ENCODE measurements at places on chromosomes 2 and 18.

DNA sequence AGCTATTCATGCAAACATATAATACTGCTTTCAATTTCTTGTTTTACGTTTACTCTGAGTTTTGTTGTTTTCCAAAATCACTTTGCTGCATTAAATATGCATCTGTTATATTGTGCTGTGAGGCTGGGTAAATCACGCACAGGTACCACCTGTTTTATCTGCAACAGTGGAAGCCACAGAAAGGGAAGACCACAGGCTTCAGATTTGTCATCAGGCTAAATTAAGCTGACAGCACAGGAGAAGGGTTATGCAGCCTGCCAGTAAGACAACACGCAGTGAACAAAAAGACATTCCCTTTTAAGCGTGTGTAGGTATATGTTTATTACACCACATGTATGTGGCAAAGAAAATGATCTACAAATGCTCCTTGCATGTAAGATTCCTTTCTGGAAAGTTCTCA, 38.2 kb downstream of the ZNF516 start:
- DNase-seq: no peak

- DNase-seq: no peak
Observed at GRCh38 chr2:4973973-4974372, 718.2 kb upstream of the SOX11 start.

- no peak for DNase-seq
Observed at GRCh38 chr18:77157312-77157711, 24.7 kb upstream of the MBP start.

DNA sequence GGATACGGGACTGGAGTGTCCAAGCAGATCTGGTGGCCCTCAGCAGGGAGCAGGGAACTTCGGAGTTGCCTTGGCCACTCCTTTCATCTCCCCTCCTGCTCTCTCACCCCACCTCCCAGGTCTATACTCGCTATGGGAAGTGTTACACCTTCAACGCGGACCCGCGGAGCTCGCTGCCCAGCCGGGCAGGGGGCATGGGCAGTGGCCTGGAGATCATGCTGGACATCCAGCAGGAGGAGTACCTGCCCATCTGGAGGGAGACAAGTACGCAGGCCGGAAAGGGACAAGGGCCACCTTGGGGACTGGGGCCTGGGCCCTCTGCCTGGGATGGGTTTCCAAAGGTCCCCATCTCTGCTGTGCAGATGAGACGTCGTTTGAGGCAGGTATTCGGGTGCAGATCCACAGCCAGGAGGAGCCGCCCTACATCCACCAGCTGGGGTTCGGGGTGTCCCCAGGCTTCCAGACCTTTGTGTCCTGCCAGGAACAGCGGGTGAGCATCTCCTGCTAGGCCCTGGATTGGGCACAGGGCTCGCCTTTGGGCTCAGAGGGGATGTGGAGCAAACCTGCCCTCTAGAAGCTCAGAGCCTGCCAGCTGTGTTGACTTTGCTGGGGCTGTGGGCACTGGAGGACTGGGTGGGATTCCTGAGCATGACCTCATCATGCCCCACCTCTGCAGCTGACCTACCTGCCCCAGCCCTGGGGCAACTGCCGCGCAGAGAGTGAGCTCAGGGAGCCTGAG, 11.8 kb downstream of the CHPF start:
- no peak for DNase-seq

DNA sequence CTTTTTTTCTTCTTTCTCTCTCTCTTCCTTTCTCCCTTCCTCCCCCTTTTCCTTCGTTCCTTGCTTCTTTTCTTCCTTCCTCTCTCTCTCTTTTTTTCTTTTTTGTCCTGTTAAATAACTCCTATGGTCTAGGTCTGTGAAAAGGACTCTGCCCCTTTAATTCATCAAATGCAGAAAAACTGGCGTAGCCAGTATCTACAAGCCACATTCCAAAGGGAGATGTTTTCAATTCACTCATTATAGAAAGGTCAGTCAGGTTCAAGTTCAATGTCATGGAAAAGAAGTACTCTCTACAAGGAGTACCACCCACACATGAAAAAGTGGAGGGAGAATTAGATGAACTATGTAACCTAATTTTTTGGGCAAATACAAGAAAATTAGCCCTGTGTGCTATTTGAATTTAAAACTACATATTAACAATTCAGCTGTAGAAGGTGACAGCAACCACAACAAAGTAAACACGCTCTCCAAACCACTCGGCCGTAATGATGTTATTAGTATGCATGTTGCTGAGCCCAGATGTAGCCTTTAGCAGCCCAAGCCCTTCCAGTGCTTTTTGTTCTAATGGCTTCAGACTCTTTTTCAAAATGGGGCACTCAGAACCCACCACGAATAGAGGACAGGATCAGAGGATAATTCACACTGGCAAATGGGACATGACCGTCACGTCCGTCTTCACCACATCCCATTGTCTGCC, 735.4 kb upstream of the FANCL start:
- no peak for DNase-seq

- DNase-seq: no peak
Observed at GRCh38 chr2:58876126-58876525, 635.0 kb upstream of the FANCL start.

DNA sequence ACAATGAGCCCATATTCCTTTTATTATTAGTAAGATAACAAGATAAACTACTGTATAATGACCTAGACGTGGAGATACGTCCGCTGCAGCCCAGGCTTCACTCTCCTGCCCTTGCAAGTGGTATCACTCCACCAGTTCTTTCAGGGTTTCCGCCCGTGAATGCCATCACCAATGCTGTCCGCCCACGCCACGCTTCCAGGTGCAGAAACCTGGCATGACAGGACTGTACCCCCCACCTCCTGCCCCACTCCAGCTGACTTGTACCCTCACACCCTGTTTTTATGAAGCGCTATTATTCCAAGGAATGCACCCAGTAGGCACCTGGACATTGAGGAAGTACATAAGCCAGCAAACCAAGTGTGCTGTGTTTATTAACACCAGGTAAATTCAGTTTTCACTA, 79.8 kb downstream of the MYT1L start:
- DNase-seq: no peak

DNA sequence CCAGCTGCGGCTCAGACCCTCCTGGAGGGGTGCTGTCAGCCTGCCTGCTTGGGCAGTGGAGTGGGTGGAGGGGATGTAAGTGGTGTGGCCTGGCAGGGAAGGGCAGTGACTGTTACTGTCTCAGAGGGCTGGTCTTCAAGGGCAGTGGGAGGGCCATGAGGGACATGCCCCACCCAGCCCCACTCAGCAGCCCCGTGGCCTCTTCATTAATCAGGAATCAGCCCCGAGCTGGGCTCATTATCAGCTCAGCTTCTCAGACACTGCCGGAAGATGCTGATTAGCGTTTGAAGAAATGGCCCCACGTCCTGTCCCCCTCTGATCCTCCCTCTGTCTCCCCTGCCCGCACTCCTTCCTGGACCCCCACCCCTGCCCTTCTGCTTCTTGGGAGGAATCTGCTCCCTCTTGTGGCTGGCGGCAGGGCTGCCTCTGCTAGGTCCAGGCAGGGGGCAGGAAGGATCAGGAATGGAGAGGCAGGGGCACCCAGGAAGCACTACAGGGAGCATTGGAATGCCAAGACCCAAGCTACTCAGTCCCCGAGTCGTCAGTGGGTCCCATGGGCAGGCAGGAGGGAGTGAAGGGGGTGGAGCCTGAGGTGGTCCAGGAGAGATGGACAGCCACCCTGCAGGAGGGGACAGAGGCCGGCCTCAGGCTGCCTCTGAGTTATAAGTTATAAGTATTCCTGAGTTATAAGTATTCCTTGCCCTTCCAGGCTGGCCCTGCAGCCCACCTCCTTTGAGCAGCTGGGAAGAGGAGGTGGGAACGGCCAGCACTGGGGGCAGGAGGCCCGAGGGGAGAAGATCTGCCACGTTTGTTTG, 7.0 kb downstream of the ASIC4 start:
- DNase-seq: no peak

GRCh38 chr2:210730672-210731071, 174.3 kb downstream of the CPS1 start:
- no peak for DNase-seq

Measured in substantia nigra (tissue), 51 donors.